COLO829 (cell line): ENCODE measurements at places on chromosomes 16 and 17.

GRCh38 chr17:1580979-1581676 is 18.5 kb upstream of the PITPNA start:
- no peak for DNase-seq

GRCh38 chr16:46629331-46630219 is 8.4 kb upstream of the SHCBP1 start:
- DNase-seq = peak; percentile 47

- DNase-seq = peak; percentile 56
These were observed 105.8 kb downstream of the NOG start for GRCh38 chr17:56699186-56699894.

DNA sequence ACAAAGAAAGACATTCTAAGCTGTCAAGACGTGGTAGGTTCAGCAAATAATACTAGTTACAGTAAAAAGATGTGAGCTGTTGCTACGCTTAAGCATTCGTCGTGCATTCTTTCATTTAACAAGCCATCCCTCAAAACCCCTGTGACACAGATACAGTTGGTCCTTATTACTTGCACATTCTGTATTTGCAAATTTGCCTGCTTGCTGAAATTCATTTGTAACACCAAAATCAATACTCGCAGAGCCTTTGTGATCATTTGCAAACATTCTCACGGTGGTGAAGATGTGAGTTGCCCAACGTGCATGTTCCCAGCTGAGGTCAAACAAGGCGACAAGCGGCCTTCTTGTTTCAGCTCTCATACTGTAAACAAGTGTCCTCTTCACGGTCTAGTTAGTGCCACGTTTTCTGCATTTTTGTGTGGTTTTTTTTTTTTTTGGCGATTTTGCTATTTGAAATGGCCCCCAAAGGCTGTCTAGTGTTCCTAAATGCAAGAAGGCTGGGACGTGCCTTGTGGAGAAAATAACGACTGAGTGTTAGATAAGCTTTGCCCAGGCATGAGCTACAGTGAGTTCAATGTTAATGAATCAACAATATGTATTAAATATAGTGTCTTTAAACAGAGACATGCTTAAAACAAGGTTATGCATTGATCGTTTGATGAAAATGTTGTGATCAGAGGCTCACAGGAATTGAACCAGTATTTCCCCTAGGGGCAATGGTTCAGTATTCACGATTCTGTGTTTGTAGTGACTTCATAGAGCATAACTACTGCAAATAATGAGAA is 84.1 kb downstream of the RAB11FIP4 start:
- no peak for DNase-seq

DNA sequence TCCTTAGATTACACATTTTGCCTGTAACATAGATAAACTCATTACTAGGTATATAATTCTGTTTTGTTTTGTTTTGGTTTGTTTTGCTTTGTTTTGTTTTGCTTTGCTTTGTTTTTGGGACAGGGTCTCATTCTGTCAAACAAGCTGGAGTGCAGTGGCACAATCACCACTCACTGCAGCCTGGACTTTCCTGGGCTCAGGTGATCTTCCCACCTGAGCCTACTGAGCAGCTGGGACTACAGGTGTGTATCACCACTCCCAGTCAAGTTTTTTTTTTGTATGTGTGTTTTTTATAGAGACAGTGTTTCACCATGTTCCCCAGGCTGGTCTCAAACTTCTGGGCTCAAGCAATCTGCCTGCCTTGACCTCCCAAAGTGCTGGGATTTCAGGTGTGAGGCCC is 1.3 kb upstream of the CCL4L2 start:
- no peak for DNase-seq

DNA sequence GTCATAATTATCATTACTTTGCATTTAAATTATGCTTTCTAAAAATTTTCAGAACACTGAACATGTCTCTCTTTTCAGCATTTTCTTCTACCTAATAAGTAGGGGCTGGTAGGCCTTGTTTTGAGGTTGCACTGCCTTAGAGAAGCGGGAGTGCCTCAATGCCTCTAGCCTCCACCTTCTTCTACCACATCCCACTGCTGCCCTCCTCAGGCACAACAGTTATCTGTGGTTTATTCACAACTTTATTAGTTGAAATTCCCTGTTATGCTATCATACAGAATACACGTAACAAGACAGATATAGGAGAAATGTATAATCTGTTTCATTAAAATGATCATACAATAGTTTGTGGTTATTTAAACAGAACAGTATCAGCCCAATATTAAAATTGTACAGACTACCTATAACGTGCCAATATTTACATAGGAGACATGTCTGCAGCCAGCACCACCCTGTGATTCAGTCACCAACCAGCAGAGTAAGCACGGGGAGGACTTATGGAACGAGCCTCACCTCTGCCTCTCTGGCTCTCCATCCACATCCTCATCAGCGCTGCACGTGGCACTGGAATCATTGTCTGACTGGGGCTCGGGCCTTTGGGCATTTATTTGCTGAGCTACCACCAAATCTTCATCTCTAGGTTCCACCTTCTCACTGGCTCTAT is 101.2 kb downstream of the TTC19 start:
- no peak for DNase-seq

GRCh38 chr17:55760643-55761355 is 9.9 kb downstream of the PCTP start:
- no peak for DNase-seq

DNA sequence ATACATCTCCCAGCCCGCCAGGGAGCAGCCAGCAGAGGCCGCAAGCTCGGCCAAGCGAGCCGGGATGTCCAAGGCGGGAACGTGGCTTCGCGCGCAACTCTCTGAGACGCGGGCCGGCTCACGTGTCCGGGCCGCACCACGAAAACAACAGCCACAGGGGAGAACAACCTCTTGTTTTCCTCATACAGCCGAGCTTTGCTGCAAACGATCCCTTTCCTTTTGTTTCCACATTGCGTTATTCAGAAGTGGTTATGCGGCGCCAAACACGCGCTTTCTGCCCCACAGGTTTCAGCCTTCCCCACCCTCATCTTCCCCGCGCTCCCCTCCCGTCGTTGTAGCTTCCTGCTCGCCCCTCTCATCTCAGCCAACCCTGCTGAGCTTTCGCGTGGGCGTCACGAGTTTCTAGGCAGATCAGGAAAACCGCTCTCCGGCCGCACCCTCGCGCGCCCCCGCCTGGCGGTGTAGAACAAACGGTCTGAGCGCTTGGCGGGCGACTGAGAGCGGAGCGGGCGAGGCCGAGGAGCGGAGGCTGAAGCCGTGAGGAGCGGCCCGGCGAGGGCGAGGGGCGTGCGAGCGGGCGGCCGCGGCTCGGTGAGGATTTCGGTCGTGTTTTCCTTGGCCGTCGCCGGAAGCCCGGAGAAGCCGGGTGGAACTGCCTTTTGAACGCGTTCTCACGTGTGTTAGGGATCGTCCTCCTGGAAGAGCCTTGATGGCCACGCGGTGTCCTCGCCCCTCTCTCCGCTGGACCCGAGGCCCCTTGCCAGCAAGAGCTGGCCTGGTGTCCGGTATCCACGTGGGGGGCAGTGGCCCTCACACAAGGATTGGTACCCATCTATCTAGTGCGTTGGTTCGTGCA is 6.6 kb upstream of the SMARCD2 start:
- DNase-seq = peak; percentile 94

GRCh38 chr16:11896486-11897176 is 19.1 kb downstream of the GSPT1 start:
- DNase-seq = no peak

- DNase-seq = peak; percentile 27
These were observed 49.9 kb upstream of the COX10 start for GRCh38 chr17:14019186-14019956.

DNA sequence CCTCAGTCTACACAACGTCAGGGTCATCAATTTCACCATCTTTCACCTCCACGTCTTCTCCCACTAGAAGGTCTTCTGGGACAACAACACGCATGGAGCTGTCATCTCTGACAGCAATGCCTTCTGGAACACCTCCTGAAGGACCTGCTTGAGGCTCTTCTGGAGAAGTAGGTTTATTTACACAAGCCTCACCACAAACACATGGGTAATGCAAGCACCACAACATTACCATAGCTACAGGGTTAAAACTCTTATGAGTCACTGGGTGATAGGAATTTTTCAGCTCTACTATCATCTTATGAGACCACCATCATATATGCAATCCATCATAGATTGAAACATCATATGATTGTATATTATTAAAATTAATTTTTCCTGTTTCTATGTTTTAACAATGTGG is 215.4 kb downstream of the CHD9NB start:
- no peak for DNase-seq

DNA sequence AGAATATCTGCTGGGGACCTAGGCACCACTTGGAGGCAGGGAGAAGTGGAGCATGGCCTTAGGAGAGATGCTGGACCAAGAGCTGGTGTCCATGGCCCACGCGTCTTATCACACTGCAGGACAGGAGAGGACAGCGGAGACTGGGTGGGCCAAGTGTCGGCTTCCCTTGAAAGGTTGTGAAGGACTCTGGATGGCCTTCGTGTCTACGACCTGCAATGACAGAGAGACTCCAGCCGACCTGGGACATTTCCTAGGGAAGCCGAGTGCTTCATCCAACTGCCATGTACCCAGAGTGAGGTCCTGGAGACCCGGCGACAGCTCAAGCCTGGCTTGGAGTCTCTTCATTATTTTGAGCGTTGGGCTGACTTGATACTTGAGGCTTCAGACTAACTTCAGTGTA is 20.5 kb downstream of the C1QTNF1 start:
- no peak for DNase-seq

DNA sequence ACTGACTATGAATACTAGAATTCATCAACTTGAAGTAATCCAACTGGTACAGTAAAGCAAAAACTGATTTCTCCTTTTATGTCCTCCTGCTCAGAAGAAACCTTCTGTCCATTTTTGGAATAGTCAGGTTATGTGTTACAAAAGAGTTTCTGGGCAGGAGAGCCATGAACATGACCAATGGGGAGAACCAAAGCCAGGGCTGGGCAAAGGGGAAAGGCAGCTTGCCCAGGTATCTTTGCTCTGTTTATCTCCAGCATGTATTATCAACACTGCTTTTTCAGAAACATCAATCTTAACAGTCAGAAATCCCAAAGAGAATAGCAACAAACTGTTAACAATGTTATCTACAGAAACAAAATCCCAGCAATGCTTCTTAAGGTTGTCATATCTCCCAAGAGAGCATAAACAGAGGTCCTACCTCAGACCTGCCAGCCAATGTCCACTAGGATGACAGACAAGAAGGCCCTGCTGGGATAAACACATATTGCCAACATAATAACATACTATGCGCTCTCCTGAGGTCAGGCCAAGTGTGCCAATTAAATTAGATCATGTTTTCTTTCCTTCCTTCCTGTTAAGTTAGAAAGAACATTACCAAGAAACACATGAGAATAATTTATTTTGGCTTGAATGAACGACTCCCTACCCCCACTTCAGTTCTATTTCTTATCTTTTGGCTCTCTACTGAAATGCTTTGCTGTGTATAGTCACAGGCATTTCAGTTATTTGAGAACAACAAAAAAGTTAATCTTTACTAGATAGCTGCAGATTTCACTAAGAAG is 28.0 kb downstream of the BLMH start:
- DNase-seq = no peak

DNA sequence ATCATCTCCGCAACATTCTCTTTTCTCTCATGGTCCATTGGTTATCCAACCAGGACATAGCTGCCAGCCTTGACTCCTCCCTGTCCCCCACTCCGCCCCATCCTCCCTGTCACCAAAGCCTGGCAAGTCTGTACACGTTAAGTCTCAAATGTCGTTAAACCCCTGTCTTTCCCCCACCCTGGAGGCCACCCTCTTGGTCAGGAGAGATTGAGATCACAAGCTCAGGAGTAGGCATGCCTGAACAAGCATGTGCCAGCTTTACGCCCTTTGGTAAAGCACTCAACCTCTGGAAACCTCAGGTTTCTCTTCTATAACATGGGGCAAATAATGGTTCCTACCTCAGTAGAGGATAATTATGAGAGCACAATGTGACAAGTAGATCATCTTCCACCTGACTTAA is 38.1 kb upstream of the CCL1 start:
- DNase-seq = no peak

- DNase-seq = no peak
These were observed 7.9 kb downstream of the SUPT6H start for GRCh38 chr17:28669918-28670317.

- DNase-seq = no peak
These were observed 77.4 kb downstream of the CDH13 start for GRCh38 chr16:82703871-82704768.

DNA sequence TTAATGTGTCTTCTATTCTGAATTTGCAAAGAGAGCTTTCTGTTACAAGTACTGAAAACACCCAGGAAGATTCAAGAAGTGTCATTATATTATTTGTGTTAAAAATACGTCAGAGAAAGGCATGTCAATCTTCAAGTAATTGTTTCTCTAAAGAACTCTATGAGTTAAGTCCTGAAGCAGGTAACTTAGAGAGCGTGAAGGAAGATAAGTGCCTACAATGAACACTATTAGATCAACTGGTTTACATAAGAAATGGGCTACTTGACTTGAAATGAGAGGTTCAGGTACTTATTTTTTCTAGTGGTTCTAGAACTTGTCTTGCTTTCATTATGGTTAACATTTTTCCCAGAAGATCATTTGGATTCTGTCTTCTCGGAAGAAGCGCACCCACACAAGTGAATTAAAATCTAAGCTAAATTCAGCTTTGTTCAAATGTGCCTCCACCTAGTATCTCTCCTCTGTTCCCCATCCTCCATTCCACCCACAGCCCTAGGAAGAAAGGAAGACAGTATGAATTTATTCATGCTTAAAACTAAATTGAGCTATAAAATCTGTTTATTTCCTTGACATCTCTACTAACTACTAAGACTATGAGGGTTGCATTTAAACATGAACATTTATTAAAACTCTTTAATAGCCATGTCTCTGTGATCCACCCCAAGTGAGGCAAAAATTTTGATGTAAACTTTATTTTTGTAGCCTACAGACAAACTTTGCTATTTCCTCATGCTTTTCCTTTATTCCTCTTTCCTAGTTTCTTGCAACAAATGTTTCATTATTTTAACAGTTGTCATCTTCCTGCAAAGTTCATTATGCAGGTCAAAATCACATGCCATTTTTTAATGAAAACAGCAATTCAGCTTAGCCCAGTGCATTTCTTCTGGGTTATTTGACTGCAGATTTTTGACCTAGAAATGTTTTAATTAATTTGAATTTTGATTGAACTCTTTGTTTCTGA is 206.8 kb downstream of the KCNJ2 start:
- no peak for DNase-seq

DNA sequence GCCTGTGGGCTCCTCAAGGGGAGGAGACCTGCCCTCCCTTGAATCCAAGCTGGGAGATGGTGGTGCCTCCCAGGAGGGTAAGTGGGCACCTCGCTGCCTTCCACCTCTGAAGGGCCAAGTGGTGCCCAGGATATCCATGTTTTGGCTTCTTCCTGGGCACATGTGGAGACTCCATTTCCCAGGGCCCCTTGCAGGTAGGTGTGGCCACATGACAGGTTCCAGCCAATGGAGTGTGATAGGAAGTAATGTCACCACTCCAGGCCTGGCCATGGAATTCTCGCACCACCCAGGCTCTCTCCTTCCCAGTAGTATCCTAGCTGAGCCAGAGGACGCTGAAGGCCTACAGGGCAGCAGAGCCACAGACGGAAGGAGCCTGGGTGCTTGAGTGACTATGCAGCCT is 17.6 kb upstream of the PEMT start:
- DNase-seq = no peak

- no peak for DNase-seq
These were observed 1.5 kb downstream of the FBRS start for GRCh38 chr16:30659507-30660423.

GRCh38 chr16:14569213-14569612 is 60.8 kb downstream of the PARN start:
- no peak for DNase-seq
